Left kidney (tissue), 8 donors: ENCODE measurements at places on chromosomes 2 and 18. TPM values are rescaled to one million over a fixed set of nuclear protein-coding genes. Genes with fewer than 3 reads are reported as not detected.

GRCh38 chr2:211049321-211050018 is 493.1 kb downstream of the CPS1 start:
- DNase-seq = no peak

- DNase-seq = no peak
Observed at GRCh38 chr18:75222407-75222806, 11.8 kb downstream of the TSHZ1 start.

DNA sequence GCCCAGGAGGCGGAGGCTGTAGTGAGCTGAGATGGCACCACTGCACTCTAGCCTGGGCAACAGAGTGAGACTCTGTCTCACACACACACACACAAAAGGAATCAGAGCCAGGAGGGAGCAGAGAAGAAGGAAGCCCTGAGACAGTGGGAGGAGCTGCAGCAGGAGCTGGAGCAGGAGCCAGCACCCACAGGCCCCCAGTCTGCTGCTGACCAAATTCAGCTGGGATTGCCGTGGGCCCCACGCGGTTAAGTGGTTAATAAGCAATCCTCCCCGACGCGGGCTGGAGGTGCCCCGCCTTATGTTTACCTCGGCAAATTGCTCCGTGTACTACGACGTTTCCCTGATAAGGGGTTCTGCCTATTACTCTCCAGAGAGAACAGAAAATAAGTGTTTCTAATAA is 265.3 kb downstream of the TWIST2 start:
- no peak for DNase-seq

GRCh38 chr2:181070836-181071200 is 90.4 kb downstream of the UBE2E3 start:
- DNase-seq = no peak

- DNase-seq = peak; percentile 93
Observed at GRCh38 chr2:99141110-99142108, at the start of gene C2orf15. Gene C2orf15 (plus strand): TSS chr2:99141707. CDS start chr2:99150559, 8,852 bp downstream.

DNA sequence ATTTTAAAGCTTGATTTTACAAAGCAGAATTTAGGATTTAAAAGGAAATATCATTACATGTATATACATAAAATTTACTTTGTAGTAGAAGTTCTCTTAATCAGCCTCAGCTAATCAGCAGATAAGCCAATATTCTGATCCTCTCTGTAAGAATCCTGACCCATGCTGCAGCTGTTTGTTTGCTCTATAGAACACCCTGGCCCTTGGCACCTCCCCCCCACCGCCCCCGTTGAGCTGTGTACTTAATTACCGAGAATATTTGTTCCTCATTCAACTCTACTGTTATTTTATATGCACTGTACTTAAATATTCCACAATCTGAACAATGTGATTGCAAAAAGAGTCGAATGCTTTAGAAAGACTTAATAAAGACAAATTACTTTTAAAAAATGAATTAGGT is 98.0 kb downstream of the EVA1A start:
- DNase-seq = no peak

- DNase-seq = no peak
Observed at GRCh38 chr2:105888625-105889024, 143.9 kb downstream of the NCK2 start.

- peak; percentile 91 for DNase-seq
Observed at GRCh38 chr2:95333888-95334338, 36.8 kb downstream of the KCNIP3 start.

GRCh38 chr2:45342-46130 is 769 bp downstream of the FAM110C start:
- DNase-seq = no peak

- DNase-seq = no peak
Observed at GRCh38 chr2:94997981-94998930, 27.3 kb upstream of the MAL start.

- no peak for DNase-seq
Observed at GRCh38 chr2:60836491-60836890, 44.9 kb upstream of the REL start.

Gene DRC1
- 3.4 TPM for polyA plus RNA-seq

Gene CARF
- polyA plus RNA-seq = 22.6 TPM

Gene CAPG
- 81.7 TPM for polyA plus RNA-seq

Gene CREG2
- polyA plus RNA-seq = 0.65 TPM

Gene SERPINB4
- polyA plus RNA-seq = not detected

Gene CCDC102B
- 8.8 TPM for polyA plus RNA-seq

Gene SOWAHC
- polyA plus RNA-seq = 16.7 TPM

Gene MYO3B
- 7.8 TPM for polyA plus RNA-seq

Gene CDKL4
- 1.2 TPM for polyA plus RNA-seq

Gene MYO5B
- 28.6 TPM for polyA plus RNA-seq

Gene MFSD6
- polyA plus RNA-seq = 17.7 TPM

Gene VWC2L
- 0.18 TPM for polyA plus RNA-seq
